ENCODE measurements at places on chromosomes 4 and X.

GRCh38 chr4:124940387-124940786, 227.9 kb upstream of the ANKRD50 start:
- no peak for DNase-seq

- no peak for DNase-seq
Measured at GRCh38 chr4:143726714-143727113, 26.2 kb upstream of the FREM3 start.

- no peak for DNase-seq
Measured at GRCh38 chr4:184402239-184402638, 72.1 kb downstream of the IRF2 start.

GRCh38 chr4:70651864-70652506, 14.3 kb downstream of the JCHAIN start:
- peak; percentile 8 for DNase-seq

DNA sequence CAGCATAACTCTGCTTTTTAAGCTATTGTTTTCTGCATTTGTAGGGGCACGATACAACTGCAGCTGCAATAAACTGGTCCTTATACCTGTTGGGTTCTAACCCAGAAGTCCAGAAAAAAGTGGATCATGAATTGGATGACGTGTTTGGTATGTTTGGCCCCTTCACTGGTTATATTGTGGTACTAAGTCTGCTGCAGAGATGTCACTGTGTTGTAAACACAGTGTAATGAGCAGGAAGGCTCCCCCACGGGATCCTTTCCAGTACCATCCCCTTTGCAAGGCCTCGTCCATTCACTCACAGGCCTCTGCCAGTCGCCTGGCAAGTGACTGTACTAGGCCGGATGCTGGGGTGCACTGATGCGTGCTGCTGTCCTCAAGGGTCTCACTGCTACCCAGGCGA, 13.8 kb downstream of the CYP4V2 start:
- no peak for DNase-seq

DNA sequence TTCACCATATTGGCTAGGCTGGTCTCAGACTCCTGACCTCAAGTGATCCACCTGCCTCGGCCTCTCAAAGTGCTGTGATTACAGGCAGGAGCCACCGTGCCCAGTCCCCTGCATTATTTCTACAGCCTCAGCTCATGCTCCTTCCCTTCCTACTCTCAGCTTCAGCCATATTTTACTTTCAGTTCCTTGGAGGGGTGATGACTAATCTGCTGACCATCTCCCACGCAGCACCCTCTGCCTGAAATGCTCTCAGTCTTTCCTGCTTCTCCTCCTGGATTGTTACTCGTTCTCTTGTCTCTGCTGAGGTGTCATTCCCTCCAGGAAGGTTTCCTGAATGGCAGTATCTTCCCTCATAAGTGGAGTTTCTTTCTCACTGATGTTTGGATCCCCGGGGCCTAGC, 63.3 kb downstream of the MOSPD2 start:
- no peak for DNase-seq

DNA sequence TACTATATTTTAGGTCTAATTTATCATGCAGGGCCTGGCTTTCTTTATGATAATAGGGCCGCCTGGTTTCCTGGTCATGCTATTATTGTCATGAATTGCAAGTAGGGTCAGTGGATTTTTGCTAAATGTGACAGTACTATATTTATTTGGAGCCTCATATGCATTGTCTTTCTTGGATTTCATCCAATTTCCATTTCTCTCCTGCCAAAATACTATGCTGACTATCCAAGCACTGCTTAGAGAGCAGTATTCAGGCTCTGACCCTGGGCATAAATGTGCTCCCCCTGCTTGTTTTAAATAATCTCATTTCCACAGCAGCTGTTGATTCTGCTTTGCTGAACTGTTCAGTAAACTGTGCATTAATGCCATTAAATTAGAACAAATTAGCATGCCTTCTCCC, 269.3 kb downstream of the GPM6A start:
- DNase-seq: peak; percentile 64

DNA sequence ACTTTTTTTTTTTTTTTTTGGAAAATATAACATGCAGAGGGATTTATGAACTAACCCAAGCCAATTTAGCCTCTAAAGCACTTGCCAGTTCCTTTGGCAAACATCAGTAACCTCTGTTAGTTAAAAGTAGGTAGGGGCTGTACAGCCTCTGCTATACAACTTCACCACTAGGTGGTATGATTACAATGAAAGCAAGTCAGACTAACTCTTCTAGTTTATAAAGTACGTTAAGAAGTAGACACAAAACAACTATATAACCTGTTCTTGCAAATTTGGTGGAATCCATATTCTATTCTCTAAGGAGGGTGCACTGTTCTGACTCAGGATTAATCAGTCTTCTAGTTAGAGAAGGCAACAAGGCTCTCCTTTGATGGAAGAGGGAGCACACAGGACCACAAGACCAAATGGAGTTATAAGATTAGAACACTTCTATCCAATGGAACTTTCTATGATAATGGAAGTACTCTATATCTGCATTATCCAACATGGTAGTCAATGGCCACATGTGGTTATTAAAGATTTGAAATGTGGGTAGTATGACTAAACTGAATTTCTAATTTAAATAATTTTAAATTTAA, 12.8 kb downstream of the AIMP1 start:
- DNase-seq: peak; percentile 3

DNA sequence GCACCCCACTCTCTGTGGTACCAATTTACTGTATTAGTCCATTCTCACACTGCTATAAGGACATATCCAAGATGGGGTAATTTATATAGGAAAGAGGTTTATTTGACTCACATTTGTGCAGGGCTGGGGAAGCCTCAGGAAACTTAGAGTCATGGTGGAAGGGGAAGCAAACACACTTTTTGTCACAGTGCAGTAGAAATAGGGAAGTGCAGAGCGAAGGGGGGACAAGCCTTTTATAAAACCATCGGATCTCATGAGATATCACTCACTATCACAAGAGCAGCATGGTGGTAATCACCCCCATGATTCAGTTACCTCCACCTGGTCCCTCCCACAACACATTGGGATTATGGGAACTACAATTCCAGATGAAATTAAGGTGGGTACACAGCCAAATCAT, 766.9 kb upstream of the PCDH10 start:
- no peak for DNase-seq

GRCh38 chr4:185481401-185481800, 9.9 kb upstream of the CCDC110 start:
- no peak for DNase-seq

GRCh38 chrX:4787971-4788370, 1074.5 kb upstream of the PRKX start:
- DNase-seq: no peak

DNA sequence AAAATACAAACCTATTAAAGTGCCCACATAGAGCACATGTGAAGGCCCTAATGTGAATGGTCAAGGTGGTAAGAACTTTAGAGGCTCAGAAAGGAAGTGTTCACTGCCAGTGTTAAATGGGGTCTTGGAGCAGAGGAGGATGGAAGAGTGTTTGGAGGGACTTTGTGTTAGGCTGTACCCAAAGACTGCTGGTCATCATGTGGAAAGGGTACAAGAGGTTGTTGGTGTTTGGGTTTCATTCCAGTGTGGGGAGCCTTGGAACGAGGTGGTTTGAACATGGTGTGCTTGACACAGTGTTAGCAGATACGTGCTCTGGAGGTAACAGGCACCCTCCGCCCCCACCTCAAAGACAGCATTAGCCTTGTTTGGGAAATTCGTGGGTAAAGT, 73.1 kb downstream of the RAPGEF2 start:
- no peak for DNase-seq

GRCh38 chr4:93658443-93658842, 170.1 kb upstream of the ATOH1 start:
- no peak for DNase-seq

- DNase-seq: no peak
Measured at GRCh38 chrX:332916-333610, 14.5 kb upstream of the GTPBP6 start.

DNA sequence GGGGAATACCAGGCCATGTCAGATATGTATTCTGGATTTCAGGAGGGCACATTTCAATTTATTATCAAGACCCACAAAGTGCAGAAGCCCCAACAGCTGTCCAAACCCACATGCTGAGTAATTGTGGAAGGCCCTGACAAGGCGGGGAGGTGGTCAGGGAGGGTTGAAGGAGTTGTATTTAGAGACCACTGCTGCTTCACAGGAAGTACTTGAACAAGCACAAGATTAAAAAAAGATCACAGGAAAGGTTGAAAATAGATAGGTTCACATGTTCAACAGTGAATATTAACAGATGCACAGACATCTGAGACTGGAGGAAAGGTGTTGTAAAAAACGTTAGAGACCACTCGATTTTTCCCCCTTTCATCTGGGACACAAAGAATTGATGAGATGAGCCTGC, 17.9 kb downstream of the ATP8A1 start:
- DNase-seq: no peak

- DNase-seq: no peak
Measured at GRCh38 chrX:23904096-23904495, 3.6 kb downstream of the APOO start.

GRCh38 chr4:94559351-94559806, 107.6 kb downstream of the PDLIM5 start:
- no peak for DNase-seq

DNA sequence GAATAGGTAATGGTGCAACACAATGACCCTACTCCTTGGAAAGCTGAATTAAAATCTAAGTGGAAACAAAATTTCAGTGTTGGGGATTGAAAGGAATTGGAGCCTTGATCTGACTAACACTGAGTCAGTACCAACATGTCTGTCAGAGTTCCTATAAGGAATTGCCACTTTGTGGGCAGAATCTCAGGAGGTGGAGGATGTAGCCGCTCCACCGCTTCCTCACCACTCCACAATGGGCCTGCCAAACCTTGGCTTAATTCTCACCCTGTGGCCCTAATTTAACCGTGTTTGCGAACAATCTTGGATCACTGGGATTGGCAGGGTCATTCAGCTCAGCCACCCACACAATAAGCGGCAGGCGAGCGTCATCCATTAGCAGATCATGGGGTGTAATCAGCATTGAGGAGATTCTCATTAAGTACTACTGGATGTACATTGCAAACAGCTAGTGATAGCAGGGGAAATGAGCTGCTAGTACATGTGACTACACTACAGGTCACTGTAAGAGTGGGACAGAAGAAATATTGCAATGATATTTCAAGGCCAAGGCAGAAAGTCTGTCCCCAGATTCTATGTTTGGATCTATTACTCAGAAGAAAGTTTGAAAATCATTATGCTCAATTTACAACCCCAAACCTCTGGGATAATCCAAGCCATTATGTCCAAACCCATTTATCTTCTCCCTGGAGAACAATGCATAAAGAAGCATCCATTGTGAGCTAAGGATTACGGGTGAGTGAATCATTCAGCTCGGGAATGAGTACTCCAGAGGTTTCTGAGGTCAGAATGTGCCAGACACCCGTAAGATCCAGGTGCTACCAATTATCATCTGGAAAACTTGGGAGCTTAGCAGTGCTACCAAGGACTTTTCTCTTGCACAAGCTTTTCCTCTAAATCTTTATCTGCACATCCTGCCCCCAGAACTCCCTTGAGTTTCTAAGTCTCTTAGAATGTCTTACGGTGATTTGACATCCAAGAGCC, 5.8 kb downstream of the SRPX start:
- no peak for DNase-seq

GRCh38 chr4:74083546-74083945, 15.4 kb downstream of the CXCL2 start:
- no peak for DNase-seq

DNA sequence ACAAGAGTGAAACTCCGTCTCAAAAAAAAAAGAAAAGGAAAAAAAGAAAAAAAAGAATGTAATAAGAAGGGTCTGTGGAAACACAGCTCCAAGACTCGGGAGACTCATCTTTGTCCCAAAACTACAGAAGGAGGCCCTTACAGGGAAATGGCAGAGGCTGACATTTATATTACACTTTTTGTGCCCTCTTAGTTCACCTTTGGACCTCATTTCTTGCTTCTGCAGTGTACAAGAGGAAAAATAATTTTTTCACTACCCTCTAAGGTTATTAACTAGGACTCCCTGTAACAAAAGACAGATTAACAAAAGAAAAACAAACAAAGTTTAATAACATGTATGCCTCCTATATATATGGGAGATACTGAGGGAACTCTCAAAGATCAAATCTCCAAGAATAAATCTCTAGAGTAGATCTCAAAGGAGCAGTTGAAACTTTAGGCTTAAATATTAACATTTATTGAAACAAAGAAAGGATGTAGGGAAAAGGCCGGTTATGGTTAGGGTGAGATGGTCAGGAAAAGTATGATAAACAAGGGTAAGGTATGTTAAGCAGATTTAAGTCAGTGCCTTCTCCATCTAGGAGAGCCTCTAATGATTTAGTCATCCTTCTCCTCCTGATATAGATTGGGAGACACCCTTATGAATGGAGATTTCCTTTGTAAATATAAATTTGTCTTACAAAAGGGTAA, 121.3 kb upstream of the JADE1 start:
- DNase-seq: no peak

GRCh38 chrX:12906046-12906761, at the start of gene TLR8:
TLR8 (plus strand) TSS chrX:12906620; CDS start chrX:12906707, 87 bp downstream.
- DNase-seq: no peak

- no peak for DNase-seq
Measured at GRCh38 chr4:59553063-59553720, 1646.9 kb upstream of the ADGRL3 start.

DNA sequence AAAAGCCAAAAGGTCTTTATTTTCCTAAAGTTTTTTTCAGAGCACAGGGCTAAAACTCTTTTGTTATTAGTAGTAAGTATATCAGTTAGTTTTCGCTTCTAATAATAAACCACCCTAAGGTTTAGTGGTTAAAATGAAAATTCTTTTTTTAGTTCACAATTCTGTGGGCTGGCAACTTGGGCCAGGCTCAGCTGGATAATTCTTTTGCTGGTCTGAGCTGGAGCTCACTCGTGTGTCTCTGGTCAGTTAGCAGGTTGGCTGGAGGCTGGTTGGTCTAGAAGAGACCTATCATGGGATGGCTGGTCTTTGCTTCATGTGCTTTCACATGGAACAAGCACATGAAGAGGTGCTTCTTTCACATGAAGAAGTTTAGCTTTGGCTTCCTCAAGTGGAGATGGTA, 227.1 kb upstream of the LCORL start:
- DNase-seq: no peak

DNA sequence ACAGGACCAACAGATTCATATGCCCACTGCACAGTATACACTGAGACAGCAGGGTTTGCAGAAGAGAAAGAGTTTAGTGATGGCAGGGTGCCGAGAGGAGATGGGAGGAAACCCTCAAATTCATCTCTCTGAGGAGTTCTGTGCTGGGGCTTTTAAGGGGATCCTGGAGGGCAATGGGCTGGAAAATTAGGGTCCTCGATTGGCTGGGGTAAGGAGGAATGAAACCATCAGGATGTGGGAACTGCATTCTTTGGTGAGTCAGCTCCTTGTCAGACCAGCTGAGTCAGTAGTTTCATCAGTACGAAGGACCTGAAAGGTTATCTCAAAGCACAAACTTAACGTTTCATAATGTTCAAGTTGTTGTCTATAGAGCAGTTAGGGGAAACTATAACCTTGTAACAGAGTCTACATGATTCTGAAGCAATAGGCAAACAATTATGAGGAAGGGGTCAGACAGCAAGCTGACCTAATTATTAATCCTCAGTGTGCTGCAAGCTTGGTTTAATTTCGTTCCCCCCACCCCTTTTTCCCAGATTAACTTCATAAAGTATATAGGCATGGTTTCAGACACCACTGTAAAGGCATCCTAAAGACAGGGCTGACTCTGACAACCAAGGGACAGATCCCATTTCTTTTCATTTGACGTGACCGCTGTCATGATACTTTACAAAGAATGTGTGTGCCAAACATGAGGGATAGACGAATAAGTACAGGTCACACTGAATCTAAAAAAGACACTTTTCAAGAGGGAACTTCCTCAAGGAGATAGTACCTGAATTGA, 1.5 kb upstream of the MSMO1 start:
- no peak for DNase-seq

Measured in NCI-H345 (cell line).